ENCODE measurements at places on chromosomes 6 and 20.

GRCh38 chr6:5274231-5274630, 12.9 kb downstream of the FARS2 start:
- no peak for DNase-seq

GRCh38 chr6:131258816-131259476, 123.7 kb downstream of the AKAP7 start:
- DNase-seq: no peak

GRCh38 chr6:67883500-67884366, 751.3 kb upstream of the ADGRB3 start:
- DNase-seq: no peak

DNA sequence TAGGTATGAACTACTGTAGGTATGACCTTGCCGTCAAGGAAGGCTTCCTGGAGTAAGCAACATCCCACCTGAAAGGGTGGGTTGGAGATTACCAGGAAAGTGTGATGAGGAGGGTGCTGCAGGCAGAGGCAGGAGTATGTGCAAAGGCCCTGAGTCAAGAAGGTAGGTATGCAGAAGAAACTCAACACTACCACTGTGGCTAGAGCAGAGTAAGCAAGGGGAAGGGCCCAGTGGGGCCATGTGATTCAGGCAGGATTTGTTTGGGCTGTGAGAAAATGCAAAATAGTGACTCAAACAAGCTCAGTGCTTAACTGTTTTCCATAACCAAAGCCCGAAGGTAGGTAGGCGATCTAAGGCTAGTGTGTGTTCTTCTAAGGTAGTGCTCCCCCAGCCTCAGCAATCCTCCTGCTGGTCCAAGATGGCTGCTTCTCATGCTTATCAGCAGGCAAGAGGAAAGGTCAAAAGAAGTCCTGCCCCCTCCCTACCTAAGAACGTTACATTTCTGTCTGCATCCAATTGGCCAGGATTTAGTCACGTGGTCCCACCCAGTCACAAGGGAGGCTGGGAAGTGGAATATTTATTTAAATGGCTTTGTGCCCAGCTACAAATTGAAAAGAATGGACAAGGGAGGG, 36.2 kb upstream of the HMGA1 start:
- no peak for DNase-seq

GRCh38 chr20:15851576-15852215, 721.6 kb downstream of the KIF16B start:
- DNase-seq: no peak

DNA sequence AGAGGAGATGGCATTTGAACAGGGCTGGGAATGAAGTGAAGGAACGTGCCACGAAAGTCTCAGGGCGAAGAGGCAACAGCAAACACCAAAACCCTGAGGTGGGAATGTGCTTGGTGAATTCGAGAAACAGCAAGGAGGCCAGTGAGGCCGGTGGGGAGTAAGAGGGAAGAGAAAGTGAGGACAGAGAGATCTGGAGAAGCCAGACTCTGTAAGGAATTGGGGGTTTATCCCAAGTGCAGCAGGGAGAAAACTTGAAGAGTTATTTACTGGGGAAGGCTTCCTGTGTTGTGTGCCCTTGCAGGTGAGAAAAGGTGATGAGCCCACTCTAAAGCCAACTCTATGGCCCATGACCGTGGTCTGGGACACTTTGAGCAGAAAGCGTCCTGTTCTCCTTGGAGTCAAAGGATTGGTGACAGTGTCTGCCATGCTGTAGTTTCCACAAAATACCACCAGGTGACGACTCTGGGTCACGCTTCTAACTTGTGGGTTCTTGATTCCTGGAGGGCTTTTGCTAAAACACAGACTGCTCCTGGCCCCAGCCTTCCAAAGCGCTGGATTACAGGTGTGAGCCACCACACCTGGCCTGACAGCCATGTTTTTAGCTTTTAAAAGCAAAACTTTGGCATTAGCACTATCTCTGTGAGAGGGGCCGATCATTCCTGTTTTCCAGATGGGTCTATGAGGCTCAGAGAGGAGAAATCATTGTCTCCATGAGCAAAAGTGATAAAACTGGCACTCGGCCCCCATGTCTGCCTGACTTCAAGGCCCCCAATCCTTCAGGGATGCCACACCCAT, 18.0 kb upstream of the CSNK2A1 start:
- DNase-seq: peak; percentile 53

DNA sequence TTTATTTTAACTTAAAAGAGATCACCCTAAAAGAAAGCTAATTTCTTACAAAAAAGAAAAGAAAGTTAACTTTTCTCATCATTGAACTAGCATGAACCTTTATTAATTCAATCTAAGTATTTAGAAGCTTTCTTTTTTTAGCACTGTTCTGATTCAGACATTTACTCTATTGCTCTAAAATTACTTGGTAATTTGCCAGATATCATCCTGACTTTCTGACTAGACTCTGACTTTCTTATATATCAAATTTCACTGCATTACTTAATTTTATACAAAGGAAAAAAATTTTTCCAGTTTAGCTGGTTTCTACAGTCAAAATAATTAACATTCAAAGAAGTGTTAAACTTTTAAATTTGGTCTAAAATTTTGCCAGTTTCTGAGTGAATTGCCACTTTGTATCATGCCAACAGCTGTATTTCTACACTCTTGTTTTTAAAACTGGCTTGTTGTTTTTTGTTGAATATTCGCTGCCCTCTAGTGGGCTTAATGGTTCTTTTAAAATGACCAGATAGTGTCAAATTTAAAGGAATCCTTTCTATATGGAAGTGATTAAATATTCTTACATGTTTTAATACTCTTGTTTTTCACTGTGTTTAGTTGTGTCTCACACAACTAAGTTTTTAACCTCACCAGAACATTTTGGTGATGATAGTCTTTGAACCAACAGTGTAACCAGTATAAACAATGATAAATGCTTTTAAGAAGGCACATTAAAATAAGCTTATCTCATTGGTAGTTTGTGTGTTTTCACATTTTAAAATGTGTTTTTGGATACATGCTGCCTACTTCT, 102.0 kb downstream of the POPDC3 start:
- DNase-seq: peak; percentile 48

- DNase-seq: peak; percentile 47
Measured at GRCh38 chr6:169156108-169156792, 97.4 kb downstream of the THBS2 start.

DNA sequence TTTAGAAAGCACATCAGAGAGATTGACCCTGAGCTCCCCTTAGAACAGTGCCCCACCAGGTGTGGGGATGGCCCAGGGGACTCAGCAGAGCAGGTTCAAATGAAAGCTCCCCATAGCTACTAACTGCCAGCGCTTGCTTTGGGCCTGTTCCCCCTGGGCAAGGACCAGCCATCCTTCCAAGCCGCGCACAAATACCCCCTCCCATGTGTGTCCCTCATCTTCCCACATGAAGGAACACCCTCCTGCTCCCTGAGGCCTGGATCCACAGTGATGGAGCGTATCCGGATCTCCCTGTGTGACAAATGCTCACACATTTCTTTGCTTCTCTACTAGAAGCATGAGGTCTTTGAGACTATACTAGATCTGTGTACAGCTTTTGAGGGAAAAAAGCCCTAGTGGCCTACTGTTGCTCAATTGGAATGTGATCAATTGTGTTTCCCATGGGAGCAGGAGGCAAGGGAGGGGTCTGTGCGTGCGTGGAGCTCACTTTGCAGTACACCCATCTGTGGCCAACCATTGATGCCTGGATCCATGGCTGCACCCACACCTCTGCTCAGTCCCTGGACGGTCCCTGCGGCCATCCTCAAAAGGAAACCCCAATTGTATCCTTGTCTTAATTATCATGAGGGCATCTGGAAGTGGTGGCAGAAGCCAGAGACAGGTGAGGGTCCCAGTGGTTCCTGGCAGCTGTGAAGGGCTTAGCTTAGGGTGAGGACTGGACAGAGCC, 1.4 kb upstream of the RAET1G start:
- no peak for DNase-seq

- DNase-seq: peak; percentile 45
Measured at GRCh38 chr6:159193923-159194322, 24.7 kb downstream of the FNDC1 start.

DNA sequence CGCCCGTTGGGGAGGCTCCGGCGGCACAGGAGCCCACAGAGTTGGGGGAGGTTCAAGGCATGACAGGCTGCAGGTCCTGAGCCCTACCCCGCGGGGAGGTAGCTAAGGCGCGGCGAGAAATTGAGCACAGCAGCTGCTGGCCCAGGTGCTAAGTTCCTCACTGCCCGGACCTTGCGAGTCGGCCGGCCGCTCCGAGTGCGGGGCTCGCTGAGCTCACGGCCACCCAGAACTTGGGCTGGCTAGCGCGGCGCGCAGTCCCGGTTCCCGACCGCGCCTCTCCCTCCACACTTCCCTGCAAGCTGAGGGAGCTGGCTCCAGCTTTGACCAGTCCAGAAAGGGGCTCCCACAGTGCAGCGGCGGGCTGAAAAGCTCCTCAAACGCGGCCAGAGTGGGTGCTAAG, 23.9 kb upstream of the KIF13A start:
- DNase-seq: no peak
